ENCODE measurements at places on chromosomes 2 and 18.

- DNase-seq: no peak
These were observed 111.1 kb upstream of the SPOPL start for GRCh38 chr2:138390316-138390945.

GRCh38 chr2:43139501-43139900, 86.9 kb downstream of the ZFP36L2 start:
- DNase-seq: no peak

- DNase-seq: no peak
These were observed 33.1 kb upstream of the CYP27A1 start for GRCh38 chr2:218748741-218749441.

DNA sequence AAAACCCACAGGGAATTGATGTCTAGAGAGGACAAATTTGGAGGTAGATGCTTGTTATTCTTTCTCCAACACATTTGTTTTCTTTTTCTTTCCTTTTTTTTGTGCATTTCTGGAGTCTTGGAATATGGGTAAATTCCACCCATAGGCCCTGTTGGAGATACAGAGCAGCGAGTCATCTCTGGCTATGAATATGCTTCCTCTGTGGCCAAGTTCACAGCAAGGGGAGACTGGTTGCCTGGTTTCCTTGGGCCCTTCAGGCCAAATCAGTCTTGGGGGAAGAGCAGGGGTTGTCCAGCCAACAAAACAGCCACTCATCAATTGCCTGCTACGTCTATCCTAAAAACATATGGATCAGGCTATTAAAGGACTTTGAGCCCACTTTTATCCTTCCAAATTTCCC, 27.5 kb downstream of the SP100 start:
- DNase-seq: peak; percentile 53

DNA sequence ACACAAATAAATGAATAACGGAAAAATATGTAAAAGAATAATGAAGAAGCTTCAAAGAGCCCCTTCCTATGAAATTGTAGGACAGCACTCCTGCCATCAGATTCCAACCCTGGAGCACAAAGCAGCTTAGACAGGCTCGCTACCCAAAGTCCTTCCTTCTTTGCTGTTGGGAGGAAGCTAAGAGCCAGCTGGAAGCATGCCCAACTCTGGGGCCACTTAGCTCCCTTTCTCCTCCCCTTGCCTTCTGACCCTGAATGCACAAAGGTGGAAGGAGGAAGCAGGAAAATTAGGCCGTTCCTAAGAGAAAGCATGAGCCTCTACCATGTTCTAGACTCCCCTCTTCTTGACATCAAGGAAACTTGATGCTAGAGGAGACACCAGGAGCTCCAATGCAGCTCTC, 700.8 kb downstream of the RNF144A start:
- no peak for DNase-seq

GRCh38 chr18:56374007-56374655, 264.3 kb downstream of the TXNL1 start:
- DNase-seq: no peak

DNA sequence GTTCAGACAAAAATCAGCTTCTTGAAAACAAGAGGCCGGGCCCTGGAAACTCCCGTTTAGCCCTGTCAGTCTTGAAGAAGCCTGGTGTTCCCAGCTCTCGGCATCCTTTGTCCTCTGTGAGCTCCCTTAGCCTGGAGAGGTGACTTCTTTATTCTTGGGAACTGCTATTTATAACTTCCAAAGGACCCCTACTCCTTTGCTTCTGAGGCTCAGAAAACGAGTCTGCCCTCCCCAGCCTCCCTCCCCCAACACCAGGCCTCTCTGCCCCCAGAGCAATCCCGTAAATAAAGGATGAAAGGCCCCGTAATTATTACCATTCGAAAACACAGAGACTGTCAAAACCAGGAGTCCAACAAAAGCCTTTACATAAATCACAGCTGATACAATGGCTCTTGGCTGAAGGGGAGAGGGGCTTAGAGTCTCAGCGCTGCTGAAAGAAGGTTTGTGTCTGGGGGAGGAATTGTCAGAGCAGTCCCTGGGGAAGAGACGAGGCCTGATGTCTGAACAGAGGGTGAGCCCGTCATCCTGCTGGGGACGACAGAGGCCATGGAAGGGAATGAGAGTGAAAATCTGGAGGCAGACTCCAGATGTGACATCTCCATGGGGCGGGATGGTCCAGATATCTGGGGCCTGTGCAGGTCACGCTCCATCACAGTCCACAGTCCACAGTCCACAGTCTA, 283.0 kb downstream of the MYCN start:
- no peak for DNase-seq

DNA sequence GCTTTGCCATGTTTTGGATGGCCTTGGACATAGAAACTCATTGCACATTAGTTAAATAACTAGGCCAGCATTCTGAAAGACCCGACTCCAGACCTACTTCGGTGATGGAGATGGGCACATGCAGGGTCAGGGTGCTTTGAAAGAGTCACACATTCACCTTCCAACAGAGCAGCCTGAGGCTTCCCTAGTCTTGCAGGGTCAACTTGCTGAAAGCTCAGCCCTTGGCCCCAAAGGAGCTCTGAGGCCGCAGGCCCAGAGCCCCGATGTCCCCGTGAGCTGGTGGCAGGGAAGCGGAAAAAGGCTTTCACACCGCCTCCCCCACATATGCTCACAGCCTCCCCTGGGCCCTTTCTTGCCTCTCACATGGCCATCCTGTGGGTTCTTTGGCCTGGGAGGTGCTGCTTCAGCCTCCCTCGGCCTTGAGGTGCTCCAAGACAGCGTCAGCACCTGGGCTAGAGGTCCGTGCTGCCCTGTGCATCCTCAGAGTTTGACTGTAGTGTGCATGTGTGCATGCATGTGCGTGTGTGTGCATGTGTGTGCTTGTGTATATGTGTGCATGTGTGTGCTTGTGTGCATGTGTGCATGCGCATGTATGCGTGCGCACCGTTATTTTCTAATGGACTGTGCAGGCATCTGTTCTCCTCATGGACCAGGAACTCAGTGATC, 21.6 kb downstream of the LDLRAD4 start:
- DNase-seq: no peak

GRCh38 chr18:77044866-77045664, 87.5 kb downstream of the MBP start:
- DNase-seq: no peak

DNA sequence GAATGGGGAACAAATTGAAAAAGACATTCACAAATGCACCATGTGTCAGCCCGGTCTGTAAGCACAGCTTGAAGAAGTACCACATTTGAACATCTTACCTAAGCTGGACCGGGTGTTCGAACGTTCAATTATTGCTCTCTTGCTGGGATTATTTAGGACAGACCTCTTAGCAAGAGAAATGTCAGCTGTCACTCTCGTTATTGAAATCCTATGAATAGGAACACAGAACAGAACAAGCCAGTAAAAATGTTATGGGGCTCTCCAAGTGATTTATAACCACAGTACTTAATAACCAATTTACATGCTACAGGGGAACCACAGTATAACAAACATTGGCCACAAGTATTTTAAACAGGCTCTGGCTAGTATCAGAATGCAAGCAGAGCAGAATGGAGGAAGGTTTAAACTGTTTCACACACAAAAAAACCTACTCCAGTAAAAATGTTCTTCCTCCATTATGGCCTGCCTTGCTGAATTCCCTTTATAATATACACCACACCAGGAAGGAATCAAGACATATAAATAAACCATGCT, 32.5 kb upstream of the ARL5A start:
- DNase-seq: no peak

GRCh38 chr18:6058941-6059340, 163.6 kb upstream of the TMEM200C start:
- no peak for DNase-seq

GRCh38 chr2:240786871-240787311, 33.1 kb downstream of the KIF1A start:
- no peak for DNase-seq

GRCh38 chr18:43012951-43013350, 102.5 kb downstream of the RIT2 start:
- no peak for DNase-seq

GRCh38 chr2:96753661-96754282, 6.9 kb upstream of the CNNM4 start:
- no peak for DNase-seq

GRCh38 chr2:226439337-226439736, 360.3 kb downstream of the IRS1 start:
- no peak for DNase-seq

DNA sequence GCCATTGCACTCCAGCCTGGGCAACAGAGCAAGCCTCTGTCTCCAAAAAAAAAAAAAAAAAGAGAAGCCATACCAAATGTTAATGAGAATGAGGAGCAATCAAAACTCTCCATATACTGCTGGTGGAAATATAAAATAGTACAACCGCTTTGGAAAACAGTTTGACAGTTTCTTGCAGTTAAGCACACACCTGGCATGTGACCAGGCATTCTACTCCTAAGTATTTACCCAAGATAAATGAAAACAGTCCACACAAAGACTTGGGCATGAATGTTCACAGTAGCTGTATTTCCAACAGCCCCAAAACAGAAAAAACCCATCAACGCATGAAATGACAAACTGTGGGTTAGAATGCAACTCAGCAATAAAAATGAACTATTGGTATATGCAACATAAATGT, 76.0 kb upstream of the ST8SIA5 start:
- no peak for DNase-seq

GRCh38 chr18:57802213-57803102, 657 bp downstream of the ATP8B1 start:
- DNase-seq: peak; percentile 63

GRCh38 chr2:60629801-60630385, 76.4 kb upstream of the BCL11A start:
- DNase-seq: no peak

- DNase-seq: no peak
These were observed 146.6 kb downstream of the PIEZO2 start for GRCh38 chr18:11002796-11003195.

DNA sequence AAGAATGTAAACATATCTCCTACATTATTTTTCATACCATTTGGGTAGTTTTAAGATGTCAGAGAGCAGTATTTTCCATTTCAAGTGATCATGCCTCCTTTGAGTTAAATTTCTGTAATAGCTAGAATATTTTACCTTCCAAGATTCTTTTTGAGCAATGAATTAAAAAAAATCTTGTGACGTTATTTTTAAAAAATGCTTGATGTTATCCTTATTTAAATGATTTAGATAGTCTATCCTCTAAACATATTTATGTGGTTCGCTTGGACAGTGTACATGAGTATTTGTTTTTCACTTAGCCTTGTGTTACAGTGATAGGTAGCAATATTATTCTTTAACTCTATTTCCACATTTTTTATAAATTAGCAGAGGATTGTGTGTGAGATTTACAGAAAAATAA, 639.2 kb upstream of the CDH2 start:
- no peak for DNase-seq

GRCh38 chr2:140975237-140975636, 1155.6 kb downstream of the LRP1B start:
- DNase-seq: no peak

- no peak for DNase-seq
These were observed 338.5 kb upstream of the SETBP1 start for GRCh38 chr18:44342162-44342561.

- no peak for DNase-seq
These were observed 74.3 kb downstream of the PDK1 start for GRCh38 chr2:172630181-172630580.

DNA sequence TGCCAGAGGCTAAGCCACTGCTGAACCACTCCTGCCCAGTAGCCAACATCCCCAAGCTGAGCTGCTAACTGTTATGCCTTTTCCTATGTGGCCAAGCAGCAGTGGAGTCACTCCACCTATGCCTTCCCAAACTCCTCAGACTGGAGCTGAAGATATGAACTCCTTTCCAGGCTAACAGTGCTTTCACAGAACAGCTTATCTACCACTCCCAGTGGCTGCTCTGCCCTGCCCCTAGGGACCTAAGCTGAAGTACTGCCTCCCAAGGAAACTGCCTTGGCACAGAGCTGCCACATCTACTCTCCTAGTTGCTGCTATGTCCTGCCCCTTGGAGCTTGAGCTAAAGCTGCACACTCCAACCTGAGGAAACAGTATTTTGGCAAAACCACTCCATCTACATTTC, 275.9 kb downstream of the RBM43 start:
- no peak for DNase-seq

DNA sequence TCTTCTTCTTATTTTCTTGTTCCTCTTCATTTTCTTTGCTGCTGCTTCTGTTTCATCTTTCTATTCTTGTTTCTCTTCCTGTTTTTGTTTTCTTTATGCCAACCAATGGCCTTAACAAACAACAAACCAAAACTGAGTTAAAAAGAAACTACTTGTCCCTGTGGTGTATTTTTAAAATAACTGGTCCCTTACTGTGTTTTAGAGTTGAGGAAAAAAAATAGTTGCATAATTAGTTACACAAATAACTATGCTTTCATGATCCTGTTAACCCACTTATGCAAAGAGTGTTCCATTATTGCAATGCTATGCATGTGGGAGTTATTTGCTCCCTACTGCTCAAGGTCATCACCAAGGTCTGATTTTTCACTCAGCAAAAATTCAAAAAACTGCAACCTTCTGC, 39.5 kb upstream of the IMP4 start:
- DNase-seq: no peak

DNA sequence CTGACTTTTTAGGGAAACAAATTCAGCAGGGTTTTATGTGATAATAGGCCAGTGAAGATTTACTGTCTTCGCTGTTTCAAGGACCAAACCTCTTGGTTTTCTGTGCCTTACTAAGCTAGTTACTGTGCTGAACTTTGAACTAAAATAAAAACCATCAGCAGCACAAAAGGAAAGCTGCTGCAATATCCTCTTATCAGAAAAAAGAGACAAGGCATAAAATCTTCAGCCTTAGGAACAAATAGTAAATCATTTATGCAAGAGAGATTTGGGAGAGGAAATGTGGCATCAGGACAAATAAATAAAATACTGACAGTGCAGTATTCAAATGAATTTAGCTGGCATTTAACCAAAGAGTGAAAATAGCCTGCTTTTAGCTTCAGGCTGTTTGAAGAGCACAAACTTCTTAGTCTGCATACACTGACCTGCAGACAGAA, 64.1 kb upstream of the EHBP1 start:
- no peak for DNase-seq

GRCh38 chr18:24112874-24113615, 25.8 kb upstream of the CABYR start:
- no peak for DNase-seq

DNA sequence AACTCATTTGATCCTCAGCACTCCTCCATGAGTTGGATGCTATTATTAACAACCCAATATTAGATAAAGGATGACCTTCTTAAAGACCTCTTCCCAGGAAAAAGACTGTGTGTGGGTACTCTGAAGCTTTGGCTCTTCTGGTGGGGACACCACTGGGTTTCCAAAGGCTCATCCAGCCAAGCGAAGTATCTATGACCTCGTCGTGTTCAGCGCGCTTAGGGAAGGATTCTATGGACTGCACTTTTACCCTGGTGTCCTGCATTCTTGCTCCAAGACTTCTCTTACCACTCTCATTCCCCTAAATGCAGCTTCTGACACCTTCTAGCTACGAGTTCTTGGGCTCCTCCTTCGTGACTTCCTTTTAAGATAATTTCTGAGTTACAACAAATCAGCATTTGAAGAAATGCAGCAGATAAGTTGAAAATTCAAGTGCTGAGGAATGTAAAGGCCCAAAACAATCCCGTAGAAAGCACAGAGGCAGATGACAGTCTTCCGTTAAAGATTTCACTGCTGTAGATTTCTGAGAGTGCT, 673 bp upstream of the HNMT start:
- no peak for DNase-seq

Data from activated CD4-positive, alpha-beta T cell treated with anti-CD3 and anti-CD28 coated beads, Interleukin-2, amount 10 ng/mL, durations not matched to agents 24 days and 14 days (primary cell).